ENCODE measurements at places on chromosomes 1 and 21. TPM values are rescaled to one million over a fixed set of nuclear protein-coding genes. Genes with fewer than 3 reads are reported as not detected.

GRCh38 chr1:206739411-206740076 is 31.0 kb upstream of the IL19 start:
- no peak for DNase-seq

DNA sequence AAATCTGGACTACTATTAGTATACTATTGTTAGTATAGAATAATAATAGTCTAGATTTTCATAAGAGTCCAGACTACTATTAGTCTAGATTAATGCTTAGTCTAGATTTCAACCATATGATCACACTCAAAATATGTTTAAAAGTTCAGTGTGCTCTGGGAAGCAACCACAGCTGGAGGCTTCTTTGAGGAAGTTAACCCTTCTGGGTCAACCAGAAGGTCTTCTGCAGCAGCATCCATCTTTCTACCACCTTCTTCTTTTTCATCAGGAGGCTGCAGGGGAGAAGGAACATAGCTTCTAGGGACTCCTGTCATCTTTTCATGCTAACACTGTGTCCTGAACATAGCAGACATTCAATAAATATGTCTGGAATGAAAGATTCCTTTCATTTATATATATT is 51.2 kb upstream of the DNAJC6 start:
- no peak for DNase-seq

DNA sequence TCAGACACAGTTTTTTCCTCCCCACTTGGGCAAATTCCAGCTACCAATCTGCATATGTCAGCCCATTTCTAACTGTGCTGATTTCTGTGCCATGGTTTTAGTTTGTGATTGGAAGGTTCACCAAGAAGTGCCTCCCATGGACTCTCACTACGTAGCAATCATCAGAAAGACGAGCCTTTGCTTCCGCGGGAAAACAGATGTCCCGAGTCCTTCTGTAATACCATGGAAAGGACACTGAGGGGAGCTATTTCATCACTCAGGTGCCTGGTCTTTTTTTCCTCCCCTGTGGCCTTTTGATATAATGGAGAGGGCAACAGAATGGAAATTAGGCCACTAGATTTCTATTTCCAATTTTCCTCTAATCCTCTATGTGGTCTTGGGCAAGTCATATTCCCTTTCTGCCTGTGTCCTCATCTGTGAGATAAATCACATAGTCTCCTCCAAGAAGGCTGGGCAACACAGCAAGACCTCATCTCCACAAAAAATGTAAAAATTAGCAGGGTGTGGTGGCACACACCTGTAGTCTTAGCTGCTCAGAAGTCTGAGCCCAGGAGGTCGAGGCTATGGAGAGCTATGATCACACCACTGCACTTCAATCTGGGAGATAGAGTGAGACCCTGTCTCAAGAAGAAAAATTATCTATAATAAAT is 24.8 kb downstream of the LEMD1 start:
- no peak for DNase-seq

DNA sequence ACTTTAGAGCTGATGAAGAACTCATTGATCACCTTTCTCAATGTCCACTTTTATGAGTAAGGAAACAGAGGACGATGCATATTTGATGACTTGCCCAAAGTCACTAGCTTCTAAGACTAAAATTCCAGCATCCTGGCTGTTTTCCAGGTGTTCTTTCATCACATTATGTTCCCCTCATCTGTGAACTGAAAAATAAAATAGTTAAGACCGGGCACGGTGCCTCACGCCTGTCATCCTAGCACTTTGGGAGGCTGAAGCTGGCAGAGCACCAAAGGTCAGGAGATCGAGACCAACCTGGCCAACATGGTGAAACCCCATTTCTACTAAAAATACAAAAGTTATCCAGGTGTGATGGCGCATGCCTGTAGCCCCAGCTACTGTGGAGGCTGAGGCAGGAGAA is 297.5 kb downstream of the DUSP10 start:
- no peak for DNase-seq

GRCh38 chr1:40315239-40315794 is 1.8 kb downstream of the COL9A2 start:
- peak; percentile 50 for DNase-seq

DNA sequence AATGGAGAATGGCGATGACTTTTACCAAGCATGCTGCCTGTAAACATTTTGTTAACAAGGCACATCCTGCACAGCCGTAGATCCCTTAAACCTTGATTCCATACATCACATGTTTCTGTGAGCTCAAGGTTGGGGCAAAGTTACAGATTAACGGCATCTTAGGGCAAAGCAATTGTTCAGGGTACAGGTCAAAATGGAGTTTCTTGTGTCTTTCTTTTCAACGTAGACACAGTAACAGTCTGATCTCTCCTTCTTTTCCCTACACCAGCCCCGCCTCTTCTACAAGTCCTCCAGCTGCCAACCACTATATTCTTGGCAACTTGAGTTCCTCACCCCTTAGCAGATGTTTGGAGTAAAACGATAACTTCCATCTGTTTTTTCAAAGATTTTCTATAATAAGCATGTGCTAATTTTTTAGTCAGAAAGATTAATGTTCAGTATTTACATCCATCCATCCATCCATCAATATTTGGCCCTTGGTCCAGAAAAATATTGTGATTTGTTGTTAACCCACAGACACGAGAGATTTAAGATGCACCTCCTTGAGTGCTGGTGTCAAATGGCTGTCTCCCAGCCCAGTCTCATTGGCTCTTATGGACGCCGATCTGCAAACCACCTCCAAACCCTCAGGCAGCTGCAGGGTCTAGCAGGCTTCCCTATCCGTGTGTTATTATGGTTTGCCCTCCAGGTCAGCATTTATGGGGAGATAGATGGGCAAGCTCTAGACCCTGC is 3.8 kb downstream of the DNALI1 start:
- no peak for DNase-seq

DNA sequence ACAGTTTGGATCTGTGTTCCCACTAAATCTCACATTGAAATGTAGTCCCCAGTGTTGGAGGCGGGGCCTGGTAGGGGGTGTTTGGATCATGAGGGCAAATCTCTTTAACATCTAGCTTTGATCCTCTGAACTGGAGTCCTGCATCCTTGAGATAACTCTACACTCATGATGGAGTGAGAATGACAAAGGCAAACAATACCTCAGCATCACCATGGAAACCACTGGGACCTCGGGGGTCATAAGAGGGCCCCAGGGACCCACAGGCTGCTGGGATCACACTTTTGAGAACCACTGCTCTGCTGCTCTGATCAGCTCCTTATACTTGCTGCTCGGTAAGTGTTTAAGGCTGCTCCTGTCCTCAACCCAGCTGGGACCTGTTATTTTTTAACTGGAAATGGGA is 13.4 kb upstream of the OBSCN start:
- DNase-seq: no peak

GRCh38 chr1:214120951-214121350 is 133.2 kb downstream of the PROX1 start:
- no peak for DNase-seq

DNA sequence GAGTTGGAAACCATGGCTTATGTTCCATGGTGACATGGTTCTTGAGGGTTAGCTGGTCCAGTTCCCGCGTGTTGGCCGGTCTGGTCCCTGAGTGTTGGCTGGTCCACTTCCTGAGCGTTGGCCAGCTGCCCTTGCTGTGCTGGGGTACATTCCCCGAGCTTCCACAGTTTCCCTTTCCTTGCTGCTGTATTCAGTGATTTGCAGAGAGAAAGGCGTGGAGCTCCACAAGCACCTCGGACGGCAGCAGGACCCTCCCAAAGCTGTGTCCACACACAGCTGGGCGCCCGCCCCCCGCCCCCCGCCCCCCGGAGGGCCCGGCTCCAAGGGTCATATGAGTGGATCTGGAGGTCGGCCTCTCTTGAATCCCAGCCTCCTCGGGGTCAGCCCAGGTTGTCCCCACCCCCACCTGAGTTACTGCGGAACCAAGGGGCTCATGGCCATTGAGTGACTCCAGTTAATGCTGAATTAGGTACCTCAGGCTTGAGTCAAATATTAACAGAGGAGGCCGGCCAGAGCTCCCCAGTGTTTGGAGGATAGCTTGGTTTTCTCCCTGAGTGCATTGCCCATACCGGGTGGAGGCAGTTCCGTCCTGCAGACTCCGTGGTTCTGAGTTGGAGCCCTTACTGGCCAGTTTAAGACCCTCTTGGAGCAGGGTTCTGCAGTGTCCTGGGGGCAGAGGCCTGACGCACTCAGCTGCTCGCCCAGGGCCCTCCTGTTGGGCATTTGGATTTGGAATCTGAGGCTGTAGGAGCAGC is 18.4 kb downstream of the COL18A1 start:
- DNase-seq: no peak

DNA sequence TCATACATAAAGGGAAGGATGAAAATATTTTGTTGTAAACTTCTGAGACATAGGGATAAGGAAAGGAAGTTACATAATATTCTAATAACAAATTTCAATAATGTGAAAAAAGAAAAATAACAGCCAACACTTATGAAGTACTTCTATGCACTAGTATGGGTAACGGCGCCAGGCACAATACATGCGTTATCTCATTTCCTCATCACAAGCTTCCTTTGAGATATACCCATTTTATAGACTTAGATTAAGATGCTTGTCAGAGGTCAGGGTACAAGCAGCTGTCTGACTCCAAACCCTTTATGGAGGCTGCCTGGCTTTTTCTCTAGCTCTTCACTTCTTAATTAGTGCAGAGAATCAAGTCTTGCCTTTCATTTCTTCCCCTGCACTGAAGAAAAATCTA is 41.3 kb downstream of the TCP10L start:
- no peak for DNase-seq

DNA sequence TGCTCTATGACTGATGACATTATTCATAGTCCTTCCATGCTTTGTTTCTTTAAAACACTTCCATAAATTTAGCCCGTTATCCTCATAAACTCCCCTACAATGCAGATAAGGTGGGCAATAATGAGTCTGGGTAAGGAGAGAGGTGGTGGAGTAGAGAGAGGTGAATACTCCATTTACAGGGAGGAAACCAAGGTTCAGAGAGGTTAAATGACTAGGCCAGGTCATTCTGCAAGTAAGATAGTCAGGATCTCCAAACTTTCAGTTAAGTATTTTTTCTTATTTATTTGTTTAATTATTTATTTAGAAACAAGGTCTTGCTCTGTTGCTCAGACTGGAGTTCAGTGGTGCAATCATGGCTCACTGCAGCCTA is 26.1 kb downstream of the PAFAH2 start:
- no peak for DNase-seq

DNA sequence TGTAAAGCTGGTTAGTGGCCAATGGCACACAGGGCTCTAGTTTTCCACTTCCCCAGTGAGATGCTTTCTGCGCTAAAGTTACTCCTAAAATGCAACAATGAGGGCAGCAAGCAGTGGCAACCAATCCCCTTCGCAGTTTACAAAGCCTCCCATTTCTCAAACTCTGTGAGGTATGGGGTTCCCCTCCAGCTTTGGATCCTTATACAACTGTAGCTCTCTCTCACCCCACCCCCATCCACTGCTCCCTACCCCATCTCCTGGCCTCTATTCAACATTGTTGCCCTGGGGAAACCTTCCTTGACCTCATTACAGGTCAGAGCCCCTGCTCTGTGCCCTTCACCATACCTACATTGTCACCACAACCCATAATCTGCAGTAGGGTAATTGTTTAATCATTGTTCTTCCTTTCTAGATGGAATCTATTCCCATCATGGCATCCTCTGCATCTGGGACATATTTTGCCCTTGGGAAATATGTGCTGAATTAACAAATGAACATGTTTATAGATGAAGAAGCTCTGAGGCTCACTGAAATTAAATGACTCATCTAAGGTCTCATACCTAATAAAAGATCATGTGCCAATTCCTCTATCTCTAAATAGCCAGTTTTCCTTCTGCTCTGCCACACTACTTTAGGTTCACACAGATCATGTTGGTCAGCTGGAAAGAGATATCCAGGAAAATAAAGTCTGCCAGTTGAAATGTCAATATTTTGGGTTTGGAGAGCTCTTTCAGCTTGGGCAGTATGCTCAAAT is 12.6 kb downstream of the KIAA0040 start:
- DNase-seq: no peak

DNA sequence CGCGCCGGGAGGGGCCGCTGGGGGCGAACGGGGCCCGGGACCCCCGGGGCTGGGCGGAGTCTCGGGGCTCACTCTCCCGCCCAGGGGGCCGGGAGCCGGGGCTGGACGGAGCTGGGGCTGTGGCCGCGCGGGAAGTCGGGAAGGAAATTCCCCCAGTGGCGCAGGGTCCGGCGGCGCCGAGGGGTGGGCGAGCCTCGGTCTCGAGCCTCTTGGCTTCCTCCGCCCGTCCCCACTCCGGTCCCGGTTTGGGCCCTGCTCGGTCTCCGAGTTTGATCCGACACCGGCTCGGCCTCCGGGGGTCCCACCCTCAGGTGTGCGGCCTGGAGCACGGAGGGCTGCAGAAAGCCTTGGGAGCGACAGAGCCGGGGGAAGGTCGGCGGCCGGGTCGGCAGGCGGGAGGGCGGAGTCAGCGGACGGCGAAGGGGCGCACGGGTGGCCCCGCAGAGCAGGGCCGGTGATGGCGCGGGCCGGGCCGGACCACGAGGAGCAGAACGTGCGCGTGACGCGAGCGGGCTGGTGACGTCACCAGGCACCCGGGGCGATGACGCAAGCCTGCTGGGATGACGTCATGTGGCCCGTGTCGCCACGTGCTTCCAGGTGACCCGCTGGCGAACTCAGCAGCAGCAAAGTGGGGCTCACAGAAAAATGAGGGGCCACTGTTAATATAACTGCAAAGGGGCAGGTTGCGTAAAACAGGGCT is 610 bp upstream of the HES4 start:
- DNase-seq: no peak

The FCER1G gene
- 101 TPM for total RNA-seq

The CADM3 gene
- 7.2 TPM for total RNA-seq

The UBE4B gene
- 89.2 TPM for total RNA-seq

The NFASC gene
- total RNA-seq: 26.2 TPM

The RIPK4 gene
- total RNA-seq: 6.3 TPM

The C1orf185 gene
- total RNA-seq: not detected

The MNDA gene
- 12.7 TPM for total RNA-seq

The DNAI4 gene
- 1.9 TPM for total RNA-seq

The KCNJ15 gene
- total RNA-seq: 1.8 TPM

The KCNQ4 gene
- total RNA-seq: 11.5 TPM
